ENCODE measurements at places on chromosomes 16 and 17.

- DNase-seq = no peak
Observed at GRCh38 chr16:48478393-48478792, 93.2 kb upstream of the SIAH1 start.

- no peak for DNase-seq
Observed at GRCh38 chr16:67490335-67491096, 7.2 kb upstream of the AGRP start.

DNA sequence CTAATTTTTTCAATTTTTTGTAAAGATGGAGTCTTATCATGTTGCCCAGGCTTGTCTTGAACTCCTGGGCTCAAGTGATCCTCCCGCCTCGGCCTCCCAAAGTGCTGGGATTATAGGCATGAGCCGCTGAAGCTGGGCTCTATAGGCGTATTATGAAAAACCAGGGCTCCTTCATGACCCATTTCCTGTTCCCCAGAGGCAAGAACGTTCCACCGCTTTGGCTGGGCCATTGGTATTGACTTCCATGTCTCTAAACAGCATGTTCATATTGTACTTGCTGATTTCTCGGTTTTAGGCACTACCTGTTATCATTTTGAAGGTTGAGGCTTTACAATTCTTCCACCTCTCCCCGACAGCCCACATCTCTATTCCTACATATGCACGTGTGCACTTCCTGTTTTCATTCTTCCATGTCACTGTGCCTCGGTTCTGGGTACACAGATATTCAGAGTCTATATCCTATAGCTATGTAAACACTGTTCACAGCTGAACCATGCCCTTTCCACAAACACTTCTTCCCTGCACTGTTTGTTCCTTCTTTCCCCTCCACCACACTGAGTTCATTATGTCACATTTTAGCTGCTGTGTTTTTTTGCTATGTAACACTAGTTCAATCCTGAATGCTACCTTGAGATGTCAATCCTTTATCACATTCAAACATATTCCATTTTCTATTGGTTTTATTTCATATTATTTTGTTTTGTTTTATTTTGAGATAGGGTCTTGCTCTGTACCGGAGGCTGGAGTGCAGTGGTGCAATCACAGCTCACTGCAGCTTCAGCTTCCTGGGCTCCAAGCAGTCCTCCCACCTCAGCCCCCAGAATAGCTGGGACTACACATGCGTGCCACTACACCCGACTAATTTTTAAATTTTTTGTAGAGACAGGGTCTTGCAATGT is 16.8 kb upstream of the MAPK3 start:
- DNase-seq = no peak

- DNase-seq = no peak
Observed at GRCh38 chr17:34177642-34178041, 77.4 kb upstream of the CCL2 start.

GRCh38 chr17:31538080-31538762 is 146.7 kb downstream of the RAB11FIP4 start:
- DNase-seq = no peak

DNA sequence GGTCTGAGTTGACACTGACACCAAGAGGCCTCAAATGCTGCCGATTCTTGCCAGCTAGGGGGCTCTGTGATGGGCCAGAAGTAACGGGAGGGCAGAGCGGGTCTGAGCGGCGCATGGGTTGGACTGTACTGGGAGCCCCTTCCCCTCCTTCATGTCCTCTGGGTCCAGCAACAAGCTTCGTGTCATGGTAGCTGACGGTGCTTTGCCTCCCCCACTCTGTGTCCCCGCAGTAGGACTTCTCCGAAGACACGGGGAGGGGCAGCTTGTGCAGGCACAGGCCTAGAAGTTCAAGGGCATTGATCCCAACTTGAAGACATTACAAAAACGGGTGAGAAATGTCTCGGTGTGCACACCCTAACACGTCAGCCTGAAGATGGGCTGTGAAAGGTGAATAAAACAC is 39.8 kb upstream of the DNAH17 start:
- DNase-seq = no peak

DNA sequence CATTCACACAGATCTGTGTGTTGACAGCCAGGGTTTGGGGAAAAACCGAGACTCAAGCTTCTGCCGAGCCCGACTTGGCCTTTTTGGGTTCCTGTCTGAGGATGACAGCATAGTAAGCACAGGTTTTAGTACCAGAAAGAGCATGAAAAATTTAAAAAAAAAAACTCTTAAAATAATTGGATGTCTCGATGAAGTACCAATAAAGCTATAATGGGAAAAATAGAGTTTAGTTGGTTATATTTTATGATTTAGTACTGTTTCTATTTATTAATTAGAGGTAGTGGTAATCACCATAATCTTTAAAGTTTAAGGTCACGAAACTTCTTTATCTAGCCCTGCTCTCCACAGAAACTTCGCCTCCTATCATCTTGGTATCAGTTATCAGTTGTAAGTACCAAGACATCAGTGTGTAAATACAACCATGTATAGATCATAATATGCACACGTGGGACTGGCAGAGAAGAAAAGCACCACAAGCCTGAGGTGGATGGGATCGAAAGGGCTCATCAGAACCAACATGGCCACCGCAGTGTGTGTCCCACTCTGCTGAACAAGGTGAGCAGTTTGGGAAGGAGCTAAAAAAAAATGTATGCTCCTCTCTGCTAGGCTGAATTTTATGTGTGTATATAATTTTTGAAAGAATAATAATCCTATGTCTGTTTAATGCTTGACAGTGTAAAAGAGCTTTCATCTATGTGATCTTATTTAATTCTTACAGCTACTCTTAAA is 14.4 kb upstream of the EEF2K start:
- DNase-seq = no peak

- no peak for DNase-seq
Observed at GRCh38 chr16:4241258-4241927, 487 bp downstream of the SRL start.

GRCh38 chr16:50526249-50526648 is 21.9 kb upstream of the NKD1 start:
- DNase-seq = no peak

- DNase-seq = no peak
Observed at GRCh38 chr17:50845240-50846147, 10.1 kb downstream of the WFIKKN2 start.

DNA sequence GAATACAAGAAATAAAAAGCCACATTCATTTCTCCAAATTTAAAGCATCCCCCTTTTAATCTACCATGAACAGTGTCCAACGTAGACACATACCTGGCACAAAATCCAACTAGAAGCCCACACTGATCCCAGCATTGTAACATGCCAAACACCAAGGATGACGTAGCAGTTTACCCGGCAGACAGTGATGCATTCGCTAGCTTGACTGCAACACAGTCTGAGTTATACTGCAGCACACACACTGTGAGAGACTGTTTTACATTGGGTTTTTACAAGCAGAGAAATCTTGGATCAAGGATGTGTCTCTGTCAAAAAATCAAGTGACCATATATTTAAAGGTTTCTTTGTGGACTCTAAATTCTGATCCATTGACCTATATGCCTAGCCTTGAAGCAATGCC is 74.5 kb upstream of the C17orf78 start:
- no peak for DNase-seq

DNA sequence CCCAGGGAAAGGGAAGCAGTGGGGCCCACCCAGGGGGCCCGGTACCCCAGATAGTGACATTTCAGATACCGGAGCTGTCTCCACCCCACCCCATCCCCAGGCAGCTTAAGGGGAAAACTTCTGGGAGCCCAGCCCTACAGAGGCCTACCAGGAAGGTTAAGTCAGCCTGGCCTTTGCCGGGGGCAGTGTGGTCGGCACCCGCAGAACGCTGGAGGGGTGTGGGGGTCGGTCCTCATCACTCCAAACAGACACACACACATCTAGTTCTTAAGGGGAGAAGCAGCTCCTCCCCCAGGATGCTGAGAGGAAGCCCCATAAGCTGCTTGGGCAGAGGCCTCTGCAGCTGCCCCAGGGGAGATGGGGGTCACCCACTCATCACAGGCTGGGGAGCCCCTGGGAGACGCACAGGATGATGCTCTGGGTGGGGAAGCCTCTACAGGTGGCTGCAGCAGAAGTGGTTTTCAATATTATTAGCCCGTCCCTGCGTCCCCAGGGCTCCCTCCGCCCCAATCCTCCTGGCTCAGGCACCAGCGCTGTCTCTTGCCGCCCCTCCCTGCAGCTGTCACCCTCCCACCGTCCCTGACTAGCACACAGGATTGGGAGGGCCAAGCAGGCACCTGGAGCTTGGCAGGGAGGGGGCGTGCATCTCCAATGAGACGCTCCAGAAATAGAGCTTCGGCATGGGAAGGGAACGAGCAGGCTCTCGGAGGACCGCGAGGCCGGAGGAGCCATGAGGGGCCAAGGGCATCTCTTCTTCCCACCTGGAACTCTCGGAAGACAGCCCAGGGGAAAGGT is 1.4 kb upstream of the ABR start:
- DNase-seq = no peak

- DNase-seq = no peak
Observed at GRCh38 chr16:4372001-4372577, 441 bp downstream of the VASN start.

GRCh38 chr17:67974598-67975066 is 21.6 kb downstream of the C17orf58 start:
- DNase-seq = no peak

- no peak for DNase-seq
Observed at GRCh38 chr16:89862732-89863131, 10.7 kb upstream of the TCF25 start.

- DNase-seq = no peak
Observed at GRCh38 chr16:15435216-15435864, 952 bp downstream of the BMERB1 start.

DNA sequence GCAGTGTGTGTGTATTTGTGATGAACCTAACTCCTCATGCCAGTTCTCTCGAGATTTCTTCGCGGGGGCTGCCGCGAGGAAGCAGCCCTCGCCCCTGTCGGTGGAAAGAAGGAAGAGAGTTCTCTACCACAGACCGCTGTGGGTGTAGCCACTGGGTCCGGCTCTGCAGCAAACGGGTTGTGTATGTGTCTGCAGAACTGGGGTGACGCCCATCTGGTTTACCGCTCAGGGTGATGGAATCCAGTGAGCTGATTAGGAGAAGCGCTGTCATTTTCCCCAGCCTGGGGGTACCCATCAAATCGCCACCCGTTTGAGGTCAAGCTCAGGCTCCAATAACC is 7.7 kb downstream of the CORO6 start:
- peak; percentile 59 for DNase-seq

- no peak for DNase-seq
Observed at GRCh38 chr17:58993311-58993710, 113.4 kb downstream of the TRIM37 start.

DNA sequence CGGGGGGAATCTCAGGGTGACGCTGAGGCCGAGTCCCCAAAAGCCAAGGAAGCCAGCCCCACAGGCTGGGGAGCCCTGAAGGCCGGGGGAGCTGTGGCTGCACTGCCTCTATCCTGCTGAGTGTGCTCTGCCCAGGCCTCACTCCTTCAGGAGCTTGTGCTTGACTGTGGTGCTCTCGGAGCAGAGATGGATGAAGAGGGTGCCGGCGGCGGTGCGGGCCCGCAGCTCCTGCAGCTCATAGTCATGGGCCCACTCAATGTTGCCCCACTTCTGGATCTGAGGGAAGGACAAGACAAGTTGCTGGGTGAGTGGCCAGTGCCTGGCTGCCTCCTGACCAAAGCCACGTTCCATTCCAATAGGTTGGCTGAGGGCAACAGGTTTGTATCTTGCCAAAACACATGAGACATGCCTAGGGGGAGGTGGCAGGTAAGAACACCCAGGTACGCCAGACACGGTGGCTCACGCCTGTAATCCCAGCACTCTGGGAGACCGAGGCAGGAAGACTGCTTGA is 20.5 kb downstream of the ATPAF2 start:
- DNase-seq = no peak

GRCh38 chr16:82761858-82762257 is 135.1 kb downstream of the CDH13 start:
- no peak for DNase-seq

DNA sequence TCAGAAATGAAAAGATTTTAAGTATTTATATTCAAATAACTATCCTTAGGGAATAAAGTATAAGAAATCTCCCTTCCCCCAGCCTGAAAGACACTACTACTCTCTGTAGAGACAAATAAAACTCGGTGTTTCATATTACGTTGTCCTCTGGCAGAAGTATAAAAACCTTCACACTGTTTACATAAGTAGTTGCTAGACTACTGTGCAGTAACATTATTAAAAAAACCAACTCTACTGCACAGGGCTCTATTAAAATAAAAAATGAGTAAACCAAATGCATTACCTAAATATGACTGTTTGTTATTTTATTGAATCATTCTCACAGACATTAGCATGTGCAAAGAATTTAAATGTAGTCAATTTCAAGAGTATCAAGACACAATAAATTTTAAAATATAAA is 67.4 kb downstream of the MED13 start:
- DNase-seq = no peak

GRCh38 chr17:68289936-68290267 is 1.0 kb downstream of the SLC16A6 start:
- DNase-seq = no peak

- DNase-seq = no peak
Observed at GRCh38 chr16:52465711-52466267, 81.2 kb downstream of the TOX3 start.

- no peak for DNase-seq
Observed at GRCh38 chr17:55086635-55087058, 118.1 kb downstream of the STXBP4 start.

- DNase-seq = no peak
Observed at GRCh38 chr16:6753553-6753952, 579.1 kb upstream of the RBFOX1 start.

DNA sequence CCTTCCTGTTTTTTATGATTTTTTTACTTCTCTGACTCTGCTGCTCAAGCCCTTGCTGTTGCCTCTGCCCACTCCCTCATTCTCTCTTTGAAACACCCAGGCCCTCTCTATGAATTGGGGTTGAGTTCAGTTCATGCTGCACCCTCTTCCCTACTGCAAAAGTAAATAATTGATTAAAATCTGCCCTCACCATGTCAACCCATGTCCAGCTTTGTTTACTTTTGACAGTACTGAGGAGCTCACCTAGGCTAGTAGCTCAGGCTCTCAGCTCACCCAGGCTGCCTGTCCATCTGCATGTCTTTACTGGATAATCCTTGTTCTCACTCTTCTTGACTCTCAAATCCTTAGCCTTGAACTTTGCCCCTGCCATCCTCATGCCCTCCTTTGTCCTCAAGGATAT is 95.2 kb downstream of the SPACA3 start:
- no peak for DNase-seq

DNA sequence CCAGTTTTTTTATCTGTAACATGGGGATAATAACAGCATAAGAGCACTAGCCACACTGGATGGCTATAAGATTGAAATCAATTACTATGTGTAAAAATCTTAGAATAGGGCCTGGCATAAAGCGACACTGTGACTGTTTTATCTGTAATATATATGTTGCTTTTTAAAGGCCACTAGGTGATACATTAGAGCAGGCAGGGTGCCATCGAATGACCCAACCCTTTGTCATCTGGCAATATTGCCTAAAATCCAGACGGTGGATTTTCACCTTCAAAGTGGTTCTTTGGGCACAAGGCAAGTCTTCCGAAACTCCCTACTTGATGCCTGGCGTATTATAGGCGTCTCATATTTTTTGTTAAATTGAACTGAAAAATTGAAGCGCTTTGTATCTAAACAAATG is 69.1 kb downstream of the PRKCA start:
- no peak for DNase-seq

GRCh38 chr16:67432506-67432890 is 1.6 kb downstream of the HSD11B2 start:
- no peak for DNase-seq

GRCh38 chr17:59416184-59416583 is 84.7 kb downstream of the YPEL2 start:
- DNase-seq = no peak

- DNase-seq = peak; percentile 47
Observed at GRCh38 chr17:2400474-2400866, 390 bp downstream of the MNT start.

GRCh38 chr16:70483426-70483825 is 29.0 kb downstream of the FCSK start:
- DNase-seq = no peak

- DNase-seq = peak; percentile 15
Observed at GRCh38 chr17:80847496-80848230, 144.0 kb upstream of the CHMP6 start.
